ENCODE measurements at places on chromosomes 3 and 15.

- no peak for DNase-seq
Measured at GRCh38 chr15:97890307-97890706, 70.2 kb upstream of the ARRDC4 start.

DNA sequence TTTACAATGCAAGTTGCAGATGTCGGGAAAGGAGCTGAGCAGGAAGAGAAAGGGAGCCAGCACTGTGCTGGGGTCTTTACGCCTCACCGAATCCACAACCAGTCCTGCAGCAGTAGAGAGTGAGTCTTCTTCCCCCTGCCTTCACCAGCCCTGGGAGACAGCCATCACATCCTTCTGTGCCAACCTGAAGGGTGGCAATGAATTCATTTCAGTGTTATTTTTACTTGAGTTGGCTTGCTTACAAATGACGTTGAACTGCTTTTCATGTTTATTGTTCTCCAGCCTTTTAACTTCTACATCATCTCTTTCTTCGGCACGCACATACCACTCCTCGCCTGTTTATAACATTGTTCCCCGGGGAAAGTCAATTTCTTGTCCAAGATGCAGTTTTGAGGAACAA is 77.1 kb downstream of the TRIM42 start:
- no peak for DNase-seq

DNA sequence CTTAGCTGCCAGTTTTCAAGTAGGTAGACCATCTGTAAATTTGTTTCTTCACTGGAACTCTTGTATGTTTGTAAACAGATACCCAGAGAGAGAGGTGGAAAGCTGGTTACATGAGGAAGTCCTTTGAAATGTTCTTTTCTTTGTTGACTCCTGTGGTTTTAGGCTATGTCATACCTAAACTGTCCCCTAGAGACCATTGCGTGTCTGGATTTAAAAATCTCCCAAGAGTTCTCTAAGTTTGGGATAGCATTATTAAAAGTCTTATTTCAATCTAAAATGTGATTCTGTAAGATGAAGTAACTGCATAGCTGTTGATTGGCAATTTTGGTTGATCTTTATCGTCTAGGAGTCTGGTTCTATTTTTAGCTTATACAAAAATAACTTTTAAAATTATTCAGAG is 127.2 kb downstream of the GHSR start:
- no peak for DNase-seq

GRCh38 chr3:12424635-12425319 is 59.5 kb upstream of the TSEN2 start:
- no peak for DNase-seq

- DNase-seq, result no peak
Measured at GRCh38 chr3:47594792-47595191, 16.1 kb upstream of the CSPG5 start.

- DNase-seq, result no peak
Measured at GRCh38 chr3:52469001-52469400, 13.6 kb downstream of the NISCH start.

GRCh38 chr3:150680562-150680961 is 23.2 kb downstream of the ERICH6 start:
- no peak for DNase-seq

DNA sequence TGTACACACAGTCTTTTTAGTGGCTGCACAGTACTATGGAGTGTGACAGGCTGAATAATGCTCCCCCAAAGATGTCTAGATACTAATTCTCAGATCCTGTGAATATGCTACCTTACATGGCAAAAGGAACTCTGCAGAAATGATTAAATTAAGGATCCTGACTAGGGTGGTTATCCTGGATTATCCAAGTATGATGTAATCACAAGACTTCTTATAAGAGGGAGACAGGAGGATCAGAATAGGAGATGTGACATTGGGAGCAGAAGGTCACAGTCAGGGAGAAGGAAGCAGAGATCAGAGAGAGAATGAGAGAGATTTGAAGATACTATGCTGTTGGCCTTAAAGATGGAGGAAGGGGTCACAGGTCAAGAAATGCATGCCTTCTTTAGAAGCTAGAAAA is 34.5 kb downstream of the GABPB1 start:
- no peak for DNase-seq

DNA sequence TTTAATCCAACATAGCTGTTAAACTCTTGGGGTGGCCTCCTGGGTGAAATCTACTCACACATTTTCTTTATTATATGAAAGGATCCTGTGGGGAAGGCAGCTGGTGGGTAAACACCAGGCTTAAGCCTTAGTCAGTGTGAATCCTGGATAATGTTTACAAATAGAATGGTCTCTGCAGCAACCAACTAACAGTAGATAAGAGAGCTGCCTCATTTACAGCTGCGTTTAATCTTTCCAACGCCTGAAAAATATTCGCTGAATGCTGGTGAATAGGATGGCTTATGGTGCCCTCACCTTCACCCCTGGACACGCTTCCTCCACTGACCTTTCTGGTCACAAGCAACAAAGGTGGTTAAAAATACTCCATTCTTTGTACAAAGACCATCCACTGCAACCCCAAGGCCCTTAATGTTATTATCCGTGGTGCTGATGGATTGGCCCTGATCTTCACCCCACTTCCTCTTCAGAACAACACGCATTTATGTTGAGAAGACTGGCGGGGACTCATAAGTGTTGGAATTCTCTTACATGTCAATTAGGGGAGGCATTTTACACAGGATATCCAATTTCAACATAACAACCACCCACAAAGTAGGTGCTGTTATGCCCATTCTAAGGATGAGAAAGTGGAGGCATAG is 120.0 kb upstream of the FRMD4B start:
- DNase-seq, result no peak

DNA sequence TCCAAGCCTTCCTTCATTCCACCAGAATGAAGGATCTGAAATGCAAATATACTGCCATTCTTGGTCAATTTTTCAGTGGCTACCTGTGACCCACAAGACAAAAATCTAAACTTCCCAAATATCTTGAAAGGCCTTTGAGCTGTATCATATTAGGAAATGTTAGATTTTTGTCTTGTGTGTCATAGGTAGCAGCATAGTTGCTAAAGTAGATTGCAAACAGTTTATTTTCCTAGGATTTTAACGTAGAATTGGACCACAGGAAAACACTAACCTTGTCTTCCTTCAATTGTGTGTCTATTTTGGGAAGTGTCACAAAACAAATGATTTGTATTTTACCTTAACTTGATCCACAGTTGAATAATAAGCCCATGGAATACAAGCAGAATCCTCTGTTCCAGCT is 42.4 kb downstream of the CP start:
- DNase-seq, result peak; percentile 83

DNA sequence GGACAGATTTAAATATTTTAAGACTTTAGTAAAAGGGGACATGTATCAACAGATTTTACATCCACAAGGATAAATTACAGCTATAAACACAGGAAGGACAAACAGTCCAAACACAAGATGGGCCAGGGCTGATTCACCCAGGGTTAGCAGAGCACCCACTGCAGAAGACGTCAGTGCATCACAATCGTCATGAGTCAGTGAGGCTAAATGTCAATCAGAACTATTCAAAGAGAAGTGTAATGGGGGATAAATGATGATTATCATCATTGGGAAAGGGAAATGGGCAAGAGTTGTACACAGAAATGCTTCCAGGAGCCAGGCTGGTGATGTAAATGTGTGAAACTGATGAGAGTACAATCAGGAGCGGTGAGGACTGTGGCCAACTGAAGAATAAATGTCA is 226.8 kb downstream of the PLCL2 start:
- DNase-seq, result peak; percentile 37

GRCh38 chr3:110741891-110742290 is 329.7 kb upstream of the NECTIN3 start:
- no peak for DNase-seq

- no peak for DNase-seq
Measured at GRCh38 chr15:63112871-63113270, 8.8 kb upstream of the LACTB start.

- peak; percentile 40 for DNase-seq
Measured at GRCh38 chr3:138351916-138352550, 3.7 kb downstream of the MRAS start.

GRCh38 chr3:46998121-46998851 is 18.8 kb downstream of the NBEAL2 start:
- peak; percentile 29 for DNase-seq

DNA sequence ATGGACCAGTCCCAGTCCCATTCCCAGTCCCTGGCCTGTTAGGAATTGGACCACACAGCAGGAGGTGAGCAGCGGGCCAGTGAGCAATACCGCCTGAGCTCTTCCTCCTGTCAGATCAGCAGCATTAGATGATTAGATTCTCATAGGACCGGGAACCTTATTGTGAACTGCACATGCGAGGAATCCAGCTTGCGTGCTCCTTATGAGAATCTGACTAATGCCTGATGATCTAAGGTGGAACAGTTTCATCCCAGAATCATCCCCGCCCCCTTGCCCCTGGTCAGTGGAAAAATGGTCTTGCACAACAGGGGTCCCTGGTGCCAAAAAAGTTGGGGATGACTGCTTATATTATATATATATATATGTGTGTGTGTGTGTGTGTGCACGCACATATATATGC is 63.1 kb downstream of the IFT57 start:
- DNase-seq, result peak; percentile 45

GRCh38 chr3:176490357-176490756 is 706.9 kb downstream of the TBL1XR1 start:
- no peak for DNase-seq

DNA sequence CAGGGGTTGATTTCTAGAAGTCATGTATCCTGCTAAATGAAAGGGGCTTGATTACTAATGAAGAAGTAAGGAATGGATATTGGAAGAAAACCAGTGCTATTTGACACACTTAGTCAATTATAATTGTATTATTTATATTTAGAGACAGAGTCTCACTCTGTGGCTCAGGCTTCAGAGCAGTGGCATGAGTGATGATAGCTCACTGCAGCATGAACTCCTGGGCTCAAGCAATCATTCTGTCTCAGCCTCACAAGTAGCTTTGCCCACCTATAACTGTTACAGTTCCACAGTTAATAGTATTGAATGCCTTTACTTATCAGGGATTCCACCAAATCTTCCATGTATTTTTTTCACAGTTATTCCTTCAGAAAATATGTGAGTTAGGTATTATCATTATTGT is 432.0 kb upstream of the TGFBR2 start:
- DNase-seq, result no peak

DNA sequence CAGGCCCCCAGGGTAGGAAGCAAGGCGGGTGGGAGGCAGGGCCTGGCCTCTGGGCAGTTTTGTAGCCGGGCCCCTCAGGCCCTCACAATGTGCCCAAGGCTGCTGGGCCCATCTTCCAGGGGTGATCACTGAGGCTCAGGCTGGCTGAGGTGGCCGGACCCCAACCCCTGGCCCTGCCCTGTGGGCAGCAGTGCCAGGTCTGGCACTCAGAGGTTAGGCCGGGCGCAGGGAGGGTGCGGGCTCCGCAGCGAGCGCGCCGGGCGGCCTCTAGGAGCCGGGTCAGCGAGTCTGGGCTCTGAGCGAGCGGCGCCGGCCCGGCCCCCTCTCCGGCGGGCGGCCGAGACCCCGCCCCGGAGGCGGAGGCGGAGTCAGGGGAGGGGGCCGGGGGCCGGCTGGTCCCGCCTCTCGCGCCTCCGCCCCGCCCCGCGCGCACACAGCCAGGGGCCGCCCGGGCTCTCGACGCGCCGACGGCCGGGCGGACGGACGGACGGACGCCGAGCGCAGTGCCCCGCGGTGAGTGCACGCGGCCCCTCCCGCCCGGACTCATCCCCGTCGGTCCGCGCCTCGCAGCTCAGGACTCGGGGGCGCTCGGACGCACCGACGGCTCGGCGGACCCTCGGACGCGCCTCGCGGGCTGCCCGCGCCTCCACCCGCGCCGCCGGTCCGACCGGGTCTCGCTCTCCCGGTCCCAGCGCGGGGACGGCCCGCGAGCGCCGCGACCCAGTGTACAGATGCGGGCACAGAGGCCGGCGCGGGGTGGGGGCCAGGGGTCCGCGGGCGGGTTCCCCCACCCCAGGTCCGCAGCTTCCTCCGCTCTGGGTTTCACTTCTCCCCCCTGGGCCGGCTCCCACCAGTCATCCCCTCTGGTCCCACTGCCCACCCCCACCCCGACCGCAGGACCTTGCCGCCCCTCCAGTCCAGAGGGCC is at the start of gene FBLN2:
Gene FBLN2 (plus strand): TSS at position 430 of the 927 bp plus-strand sequence. CDS start 21,231 bp downstream, outside the sequence.
- peak; percentile 77 for DNase-seq

- DNase-seq, result no peak
Measured at GRCh38 chr15:67735896-67736295, 89.4 kb upstream of the SKOR1 start.

- no peak for DNase-seq
Measured at GRCh38 chr3:15083252-15083651, 15.7 kb downstream of the RBSN start.

DNA sequence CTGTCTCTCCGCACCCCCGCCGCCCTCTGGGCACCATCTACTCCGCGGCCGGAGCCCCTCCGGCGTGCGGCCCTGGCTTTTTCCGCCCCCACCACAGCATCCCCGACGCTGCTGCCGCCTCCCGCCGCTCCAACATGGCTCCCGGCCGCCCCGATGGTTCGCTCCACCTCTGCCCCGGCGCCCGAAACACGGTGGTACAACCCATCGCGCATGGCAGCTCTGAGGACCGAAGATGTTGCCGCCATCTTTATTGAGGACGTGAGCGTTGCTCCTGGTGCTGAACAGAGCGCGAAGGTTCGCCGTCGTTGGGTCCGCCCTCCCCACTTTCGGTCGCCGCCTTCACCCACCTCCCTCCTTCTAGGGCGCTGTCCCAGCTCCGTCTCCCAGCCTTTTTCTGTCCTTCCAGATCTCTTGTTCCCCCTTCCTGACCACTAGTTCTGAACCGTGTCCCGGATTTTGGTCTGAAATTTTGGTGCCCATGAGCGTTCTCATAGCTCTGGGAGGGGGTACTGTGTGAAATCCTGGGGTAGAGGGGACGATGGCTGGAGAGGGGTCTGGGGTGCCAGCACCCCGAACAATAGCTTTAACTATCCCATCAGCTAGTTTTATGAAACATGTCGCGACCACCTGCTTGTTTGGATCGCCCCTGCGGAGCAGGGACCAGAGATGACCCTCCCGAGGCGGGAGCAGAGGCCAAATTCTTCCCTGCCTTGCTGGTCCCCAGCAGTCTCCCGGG is at the start of gene CELSR3:
Gene CELSR3 (minus strand): TSS at position 134 of the 736 bp plus-strand sequence. CDS start 252 bp downstream, outside the sequence.
- DNase-seq, result peak; percentile 81

- DNase-seq, result no peak
Measured at GRCh38 chr3:32755761-32756160, 62.0 kb upstream of the TRIM71 start.

- DNase-seq, result no peak
Measured at GRCh38 chr3:2945121-2945520, 165.1 kb downstream of the IL5RA start.

DNA sequence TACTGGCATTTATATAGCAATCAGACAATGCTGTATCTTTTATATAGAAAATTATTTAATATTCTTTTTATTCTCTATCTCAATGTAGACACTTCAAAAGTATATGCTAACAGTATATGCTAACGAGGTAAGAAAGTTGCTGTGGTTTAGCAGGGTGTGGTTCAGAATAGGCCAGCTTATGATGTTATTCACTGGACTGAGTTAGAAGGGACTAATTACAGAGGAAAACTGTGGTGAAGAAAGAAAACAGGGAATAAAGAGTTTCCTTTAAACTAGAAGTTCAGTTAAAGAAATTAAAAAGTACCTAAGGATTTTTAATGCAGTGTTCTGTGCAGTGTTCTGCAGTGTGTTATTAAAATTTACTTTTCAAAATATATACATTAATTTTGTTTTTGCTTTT is 59.4 kb downstream of the MYO9A start:
- no peak for DNase-seq

Measured in EL (cell line).